ENCODE measurements at places on chromosomes 16 and 17. TPM values are rescaled to one million over a fixed set of nuclear protein-coding genes. Genes with fewer than 3 reads are reported as not detected.

Gene CWC25
- 31.3 TPM for total RNA-seq

Gene MT1E
- 163 TPM for total RNA-seq

DNA sequence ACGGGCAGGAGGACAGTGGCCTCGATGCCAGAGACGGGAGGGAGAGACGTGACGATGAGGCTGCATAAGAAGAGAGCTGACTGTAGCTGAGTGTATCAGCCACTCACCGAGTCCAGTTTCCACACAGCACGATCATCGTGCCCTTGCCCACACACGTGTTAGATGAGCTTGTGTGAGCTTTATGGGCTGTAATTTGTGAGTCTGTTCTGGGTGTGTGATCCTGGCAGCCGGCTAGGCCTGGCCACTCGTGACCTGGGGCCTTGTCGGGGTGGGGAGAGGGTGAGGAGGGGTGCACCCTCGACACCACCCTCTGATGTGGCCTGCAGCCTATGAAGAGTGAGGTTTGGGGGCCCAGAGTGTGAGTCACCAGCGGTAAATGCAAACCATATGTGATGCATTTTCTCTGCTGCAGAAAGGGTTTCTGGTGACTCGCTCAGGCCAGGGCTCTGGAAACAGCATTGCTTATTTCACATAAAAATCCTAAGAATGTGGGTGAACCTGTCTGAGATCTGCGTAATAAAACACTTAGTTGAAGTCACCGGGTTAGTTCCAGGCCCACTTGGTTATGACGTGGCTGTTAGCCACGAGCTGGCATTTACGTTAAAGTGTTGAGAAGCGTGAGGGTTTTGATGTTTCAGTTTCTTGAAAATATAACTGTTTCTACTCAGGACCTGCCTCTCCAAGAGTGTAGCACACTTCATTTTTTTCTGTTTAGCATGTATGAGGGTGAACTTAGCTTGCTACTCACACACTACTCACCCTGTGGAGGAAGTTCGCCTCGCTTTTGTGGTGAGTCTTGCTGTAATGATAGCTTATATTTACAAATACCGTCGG is 4.2 kb downstream of the METRNL start:
- peak; percentile 50 for DNase-seq

DNA sequence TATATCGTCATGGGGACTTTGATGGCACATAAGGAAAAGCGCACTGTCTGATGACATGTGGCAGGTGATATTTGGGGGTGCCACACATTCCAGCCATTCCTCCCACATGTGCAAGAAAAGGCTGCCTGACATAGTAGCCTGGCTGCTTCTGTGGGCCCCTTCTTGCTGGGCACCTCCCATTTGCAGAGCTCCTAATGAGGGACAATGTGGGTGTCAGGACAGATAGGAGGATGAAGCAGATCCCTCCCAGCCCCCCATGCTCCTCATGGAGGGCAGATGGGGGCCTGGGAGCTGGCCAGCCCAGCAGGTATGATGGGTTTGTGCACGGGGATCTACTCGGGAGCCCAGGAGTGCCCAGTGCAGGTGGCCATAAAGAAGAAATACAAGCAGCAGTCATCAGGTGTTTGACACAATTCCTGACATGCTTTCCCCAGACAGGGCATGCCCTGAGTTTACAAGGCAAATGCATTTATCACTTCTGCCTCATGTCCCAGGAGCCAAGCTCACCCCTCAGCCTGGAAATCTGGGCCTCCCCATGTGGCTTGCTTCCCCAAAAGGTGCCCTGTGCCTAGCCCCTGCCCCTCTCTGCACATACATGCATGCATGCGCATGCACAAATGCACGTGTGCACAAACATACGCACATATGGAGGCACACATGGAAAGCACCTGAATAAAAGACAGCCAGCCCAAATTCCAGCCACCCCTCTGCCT is 260.6 kb upstream of the RPL38 start:
- DNase-seq = no peak

GRCh38 chr17:8599351-8600011 is 31.0 kb downstream of the MYH10 start:
- DNase-seq = no peak

Gene QRICH2
- 2.4 TPM for total RNA-seq

- no peak for DNase-seq
These were observed 4.4 kb downstream of the MAP3K3 start for GRCh38 chr17:63626551-63627180.

- DNase-seq = peak; percentile 26
These were observed 44.3 kb downstream of the SOCS3 start for GRCh38 chr17:78315355-78316114.

DNA sequence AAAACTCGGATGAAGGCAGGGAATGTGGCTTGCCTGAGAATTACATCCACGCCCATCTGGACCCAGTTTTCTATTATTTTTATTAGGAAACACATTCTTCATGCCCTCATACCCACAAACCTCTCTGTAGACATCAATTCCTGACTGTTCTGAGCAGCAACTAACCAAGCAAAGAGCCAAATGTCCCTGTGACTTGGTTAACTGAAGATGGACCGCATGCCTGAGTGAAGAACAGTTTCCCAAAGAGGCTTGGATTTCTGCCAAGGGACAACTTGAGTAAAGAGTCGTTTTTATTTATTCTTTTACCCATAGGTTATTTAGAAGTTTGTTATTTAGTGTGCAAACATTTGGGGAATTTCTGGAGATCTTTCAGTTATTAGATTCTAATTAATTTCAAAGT is 259.8 kb downstream of the GRIN2A start:
- no peak for DNase-seq

- DNase-seq = no peak
These were observed 108.0 kb upstream of the CIBAR2 start for GRCh38 chr16:85220125-85220839.

DNA sequence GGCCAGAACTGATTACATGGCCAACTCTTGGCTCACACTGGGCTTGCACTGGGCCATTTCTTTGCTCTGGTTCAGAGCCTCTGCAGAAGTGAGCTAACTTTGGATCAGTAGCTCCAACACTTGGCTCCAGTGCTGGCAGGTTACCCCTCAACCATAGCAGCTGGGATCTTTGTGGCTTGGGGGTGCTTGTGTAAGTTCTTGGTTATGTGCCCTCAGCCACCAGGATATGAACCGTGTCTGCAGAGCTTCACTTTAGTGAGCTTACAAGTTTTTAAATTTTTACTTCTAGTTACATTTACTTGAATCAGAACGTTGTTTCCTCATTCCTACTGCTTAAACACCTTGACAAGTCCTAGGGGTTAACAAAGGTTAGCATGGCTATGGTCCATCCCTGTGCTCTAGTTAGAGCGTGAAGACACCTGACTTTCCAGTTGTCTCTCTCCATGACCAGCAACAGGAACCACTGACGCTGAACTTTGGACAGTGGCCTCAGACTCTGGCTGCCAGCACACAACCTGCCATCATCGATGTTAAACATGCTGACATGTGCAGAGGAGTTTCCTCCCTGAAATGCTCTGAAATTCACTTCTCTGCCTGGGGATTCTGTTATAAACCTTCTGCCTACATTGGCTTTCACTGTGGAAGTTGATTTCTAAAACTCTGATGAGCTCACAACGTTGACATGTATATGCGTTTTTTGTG is 4.1 kb downstream of the PDF start:
- no peak for DNase-seq

- no peak for DNase-seq
These were observed 10.1 kb upstream of the WDR45B start for GRCh38 chr17:82658331-82658730.

DNA sequence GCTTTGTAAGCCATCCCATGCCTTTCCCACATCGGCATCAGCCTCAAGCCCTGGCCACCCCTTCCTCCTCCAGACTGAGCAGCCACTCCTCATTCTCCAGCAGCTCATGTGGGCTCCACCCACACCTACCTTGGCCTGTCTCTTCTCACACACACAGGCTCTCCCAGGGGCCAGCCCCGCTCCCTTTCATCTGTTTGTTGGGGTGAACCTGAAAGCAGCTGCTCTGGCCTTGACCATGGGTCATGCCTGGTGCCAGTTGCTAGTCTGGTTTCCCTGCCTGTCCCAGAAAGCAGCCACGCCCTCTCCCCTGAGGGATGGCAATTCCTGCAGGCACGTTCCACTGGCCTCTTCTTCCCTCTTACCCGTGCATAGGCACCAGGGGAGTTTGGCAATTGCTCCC is 11.4 kb upstream of the TMEM238L start:
- DNase-seq = no peak

- DNase-seq = no peak
These were observed 24.2 kb upstream of the NXPH3 start for GRCh38 chr17:49551221-49552069.

DNA sequence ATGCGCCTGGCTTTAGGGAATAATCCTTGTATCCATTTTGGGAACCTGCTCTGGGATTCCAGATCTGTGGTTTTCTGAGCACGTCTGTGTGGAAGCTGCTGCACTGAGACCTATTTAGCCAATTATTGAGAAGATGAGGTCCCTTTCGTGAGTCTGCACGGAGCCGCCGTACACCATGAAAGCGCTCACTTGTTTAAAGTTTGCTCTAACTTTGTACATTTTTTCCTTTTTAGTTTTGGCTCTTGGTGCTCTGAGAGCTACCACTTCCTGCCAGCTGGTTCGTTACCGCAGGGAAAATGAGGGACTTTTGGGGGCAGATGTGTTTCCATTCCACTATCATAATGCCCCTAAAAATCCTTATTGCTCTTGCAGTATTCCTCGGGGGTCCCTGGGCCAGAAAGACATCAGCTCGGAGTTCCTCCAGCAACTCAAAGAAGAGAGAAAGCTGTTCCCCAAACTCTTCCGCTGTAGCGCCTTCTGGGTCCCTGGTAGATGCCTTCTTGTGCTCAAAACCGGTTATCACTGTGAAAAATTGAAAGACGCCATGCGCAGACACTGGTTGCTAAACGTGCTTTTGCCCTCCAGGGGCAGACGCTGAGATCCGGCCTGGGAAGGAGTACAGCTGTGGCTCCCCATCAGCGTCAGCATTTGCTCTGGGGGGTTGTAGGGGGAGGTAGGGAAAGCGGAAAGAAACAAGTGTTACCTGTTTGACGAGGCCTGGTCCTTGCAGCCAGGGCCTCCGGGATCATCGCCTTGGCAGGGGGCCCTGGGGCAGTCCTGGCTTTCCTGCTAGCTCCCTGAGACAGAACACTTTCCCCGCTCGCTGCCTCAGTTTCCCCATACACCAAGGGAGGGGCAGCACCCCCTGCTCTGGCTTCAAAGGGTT is 238.1 kb downstream of the MRTFB start:
- no peak for DNase-seq

DNA sequence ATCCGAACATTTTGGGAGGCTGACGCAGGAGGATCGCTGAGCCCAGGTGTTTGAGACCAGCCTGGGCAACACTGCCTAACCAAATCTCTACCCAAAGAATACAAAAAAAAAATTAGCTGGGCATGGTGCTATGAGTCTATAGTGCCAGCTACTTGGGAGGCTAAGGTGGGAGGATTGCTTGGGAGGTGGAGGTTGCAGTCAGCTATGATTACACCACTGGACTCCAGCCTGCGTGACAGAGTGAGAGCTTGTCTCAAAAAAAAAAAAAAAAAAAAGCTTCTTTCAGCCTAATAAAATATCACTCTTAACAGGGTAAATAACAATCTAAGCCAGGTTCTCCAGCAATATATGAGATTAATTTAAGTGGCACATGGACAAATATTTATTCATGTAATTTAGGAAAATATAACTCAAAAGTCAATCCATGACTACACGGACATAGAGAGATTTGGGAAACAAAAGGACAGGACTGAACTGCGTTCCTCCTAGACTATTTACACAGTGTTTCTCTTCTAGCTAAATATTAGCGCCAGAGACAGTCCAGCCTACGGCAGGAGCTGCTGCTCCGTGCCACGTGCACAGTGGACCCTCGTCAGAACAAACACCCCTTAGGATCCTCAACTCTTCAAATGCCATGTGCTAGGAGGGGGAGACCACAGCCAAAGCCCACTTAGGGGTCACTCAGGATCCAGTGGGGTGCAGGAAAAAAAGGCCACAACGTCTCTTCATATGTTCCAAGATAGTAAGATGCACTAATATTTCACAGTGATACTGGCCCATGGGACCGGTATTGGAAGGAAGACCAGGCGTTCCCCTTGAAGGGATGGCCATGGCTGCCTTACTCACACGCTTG is 8.7 kb downstream of the USP36 start:
- DNase-seq = no peak

DNA sequence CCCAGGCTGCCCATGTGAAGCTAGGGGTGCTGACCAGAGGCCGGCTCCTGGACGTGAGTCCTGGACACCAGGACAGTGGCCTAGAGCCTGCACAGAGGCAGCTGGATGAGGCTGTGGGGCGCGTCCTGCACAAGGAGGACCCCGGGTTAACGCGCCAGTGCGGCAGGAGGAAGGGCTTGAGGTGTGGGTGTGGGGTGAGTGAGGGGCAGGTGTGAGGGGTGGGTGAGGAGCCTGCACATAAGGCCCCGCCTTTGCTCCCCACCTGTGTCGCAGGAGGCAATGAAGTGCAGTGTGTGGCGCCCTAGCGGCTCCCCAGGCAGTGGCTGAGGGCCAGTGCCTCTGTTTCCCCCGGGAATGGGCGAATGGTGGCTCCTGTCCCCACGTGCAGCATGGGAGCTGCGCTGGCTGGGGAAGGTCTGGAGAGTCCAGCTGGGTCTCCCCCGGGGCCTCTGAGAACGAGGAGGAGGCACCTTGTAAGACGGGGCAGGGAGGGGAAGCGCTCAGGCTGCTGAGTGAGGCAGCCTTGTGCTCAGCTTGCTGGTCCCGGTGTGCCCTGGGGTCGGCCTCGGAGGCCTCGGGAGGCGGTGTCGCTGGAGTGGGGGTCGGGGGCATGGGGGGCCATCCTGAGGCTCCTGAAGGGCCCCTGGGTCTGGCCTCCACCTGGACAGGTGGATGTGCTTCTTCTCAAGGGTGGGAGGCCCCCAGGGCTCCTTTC is 3.2 kb downstream of the CD7 start:
- DNase-seq = no peak

DNA sequence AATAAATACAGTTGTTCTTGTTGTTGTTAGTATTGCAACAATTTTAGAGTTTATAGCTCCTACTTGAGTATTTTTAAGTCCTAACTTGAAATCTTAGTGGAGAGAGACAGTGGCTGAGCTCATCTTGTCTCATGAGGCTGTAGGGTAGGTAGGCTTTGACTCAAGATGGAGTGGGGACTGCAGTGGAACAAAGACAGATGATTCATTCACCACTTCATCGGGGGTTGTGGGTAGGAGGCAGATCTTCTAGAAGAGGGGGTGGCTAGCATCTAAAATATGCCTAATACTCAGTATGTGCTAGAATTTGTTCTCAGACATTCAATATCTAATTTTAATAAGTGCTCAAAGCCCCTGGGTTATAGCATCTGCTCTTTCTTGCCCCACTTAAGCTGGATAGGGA is 13.1 kb upstream of the MMD start:
- DNase-seq = no peak

GRCh38 chr17:4796552-4796920 is 572 bp downstream of the PSMB6 start:
- DNase-seq = no peak

- no peak for DNase-seq
These were observed 23.4 kb downstream of the NMRAL1 start for GRCh38 chr16:4450931-4451519.
